ENCODE measurements at places on chromosomes 2 and 18.

- DNase-seq, result no peak
These were observed 210.5 kb downstream of the SH3RF3 start for GRCh38 chr2:109339519-109339966.

- no peak for DNase-seq
These were observed 221.2 kb downstream of the IRS1 start for GRCh38 chr2:226578373-226578772.

- DNase-seq, result no peak
These were observed 436.8 kb upstream of the CWC22 start for GRCh38 chr2:180443888-180444287.

- no peak for DNase-seq
These were observed 118.7 kb downstream of the HAUS1 start for GRCh38 chr18:46222710-46223360.

GRCh38 chr2:24613154-24613814 lies 122.2 kb downstream of the NCOA1 start:
- DNase-seq, result no peak

DNA sequence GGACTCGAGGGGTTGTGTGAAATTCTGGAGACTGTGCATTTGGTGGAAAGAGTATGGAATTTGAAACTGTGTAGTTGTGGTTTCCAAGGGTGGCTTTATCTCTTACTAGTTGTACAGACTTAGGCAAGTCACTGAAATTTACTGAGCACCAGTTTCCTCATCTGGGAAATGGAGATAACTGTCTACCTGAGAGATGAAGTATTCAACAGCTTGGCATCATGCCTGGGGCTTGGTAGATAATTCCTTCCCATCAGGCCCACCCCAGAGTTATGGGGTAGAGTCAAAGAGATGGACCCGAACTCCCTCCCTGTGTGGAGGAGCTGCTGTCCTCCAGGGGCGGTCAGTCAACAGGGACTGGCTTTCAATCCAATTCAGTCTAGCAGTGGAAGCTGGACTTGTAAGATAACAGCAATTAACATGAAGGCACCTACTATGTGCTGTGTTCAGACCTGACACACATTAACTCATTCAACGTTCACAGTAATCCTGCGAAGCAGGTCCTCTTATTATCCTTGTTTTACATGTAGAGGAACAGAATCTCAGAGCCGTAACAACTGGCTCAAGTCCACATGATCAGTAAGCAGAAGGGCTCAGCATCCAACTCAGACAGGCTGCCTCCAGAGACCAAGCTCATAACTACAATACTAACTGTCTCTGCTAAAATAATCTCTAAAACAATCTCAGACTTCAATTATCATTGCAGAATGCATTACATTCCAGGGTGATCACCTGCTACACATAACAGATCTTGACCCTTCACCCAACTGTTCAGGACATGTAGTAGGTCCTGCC lies 432.1 kb downstream of the LPIN1 start:
- DNase-seq, result no peak

GRCh38 chr18:29711932-29712331 lies 1330.6 kb downstream of the DSC3 start:
- no peak for DNase-seq

- DNase-seq, result no peak
These were observed 84.2 kb downstream of the SOCS6 start for GRCh38 chr18:70373042-70373519.

GRCh38 chr2:145623136-145623535 lies 1103.2 kb upstream of the ZEB2 start:
- DNase-seq, result no peak

GRCh38 chr18:46659484-46659883 lies 2.5 kb upstream of the LOXHD1 start:
- DNase-seq, result no peak

DNA sequence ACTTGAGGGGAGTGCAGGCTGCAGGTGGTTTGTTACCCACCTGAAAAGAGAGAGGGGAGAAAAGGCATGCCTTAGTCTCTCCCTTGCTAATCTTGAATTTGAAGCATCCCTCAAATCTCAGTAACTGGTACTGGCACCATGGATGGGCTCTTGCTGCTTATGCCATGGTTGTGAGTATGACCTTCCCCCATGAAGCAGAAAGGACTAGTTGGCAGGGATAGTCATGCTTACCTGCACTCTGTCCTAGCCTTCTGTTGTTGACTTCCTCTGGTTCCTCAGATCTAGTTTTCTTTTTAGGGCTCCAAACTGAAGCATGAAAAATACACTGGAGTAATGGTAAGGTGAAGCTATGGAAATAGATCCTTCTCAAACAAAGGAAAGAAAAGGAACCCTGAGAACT lies 191.2 kb downstream of the SPAG16 start:
- DNase-seq, result no peak

GRCh38 chr2:232231554-232231953 lies 147.0 kb upstream of the ALPP start:
- DNase-seq, result no peak

DNA sequence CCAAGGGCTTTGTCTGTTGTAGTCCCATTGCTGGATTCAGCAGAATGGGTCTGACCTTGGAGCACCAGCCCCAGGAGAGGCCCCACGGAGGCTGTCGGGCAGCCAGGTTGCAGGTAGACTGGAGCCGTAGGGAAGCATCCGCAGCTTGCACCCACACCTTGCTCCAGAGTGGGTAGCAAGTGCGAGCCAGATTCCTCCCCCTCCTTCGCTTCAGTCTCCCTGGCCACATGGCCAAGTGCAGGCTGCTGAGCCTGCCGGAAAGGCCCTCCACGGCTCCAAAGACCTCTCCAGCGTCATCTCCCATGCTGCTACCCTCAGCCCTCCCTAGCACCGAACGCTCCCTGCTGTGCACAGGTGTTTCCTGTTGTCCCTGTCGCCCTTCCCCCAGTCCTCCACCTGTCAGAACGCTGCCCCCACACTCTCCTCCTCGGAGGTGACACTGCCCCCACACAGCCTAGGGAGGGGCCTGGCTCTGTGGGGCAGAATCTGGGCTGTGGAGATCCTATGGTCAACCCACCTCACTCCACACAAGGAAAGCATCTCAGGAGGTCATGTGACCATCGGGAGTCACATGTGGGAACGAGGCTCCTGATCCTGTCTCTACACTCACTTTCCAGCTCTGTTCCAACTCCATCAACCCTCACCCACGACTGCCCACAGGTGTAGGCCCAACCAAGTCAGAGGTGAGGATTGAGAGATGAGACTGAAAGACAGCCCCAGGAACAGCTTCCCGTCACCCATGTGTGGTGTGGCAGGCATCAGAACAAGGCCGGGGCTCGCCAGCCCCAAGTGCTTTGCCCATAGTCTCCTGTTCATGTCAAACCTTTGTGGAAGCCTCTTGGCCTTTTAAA lies 8.3 kb downstream of the KCNF1 start:
- DNase-seq, result no peak

DNA sequence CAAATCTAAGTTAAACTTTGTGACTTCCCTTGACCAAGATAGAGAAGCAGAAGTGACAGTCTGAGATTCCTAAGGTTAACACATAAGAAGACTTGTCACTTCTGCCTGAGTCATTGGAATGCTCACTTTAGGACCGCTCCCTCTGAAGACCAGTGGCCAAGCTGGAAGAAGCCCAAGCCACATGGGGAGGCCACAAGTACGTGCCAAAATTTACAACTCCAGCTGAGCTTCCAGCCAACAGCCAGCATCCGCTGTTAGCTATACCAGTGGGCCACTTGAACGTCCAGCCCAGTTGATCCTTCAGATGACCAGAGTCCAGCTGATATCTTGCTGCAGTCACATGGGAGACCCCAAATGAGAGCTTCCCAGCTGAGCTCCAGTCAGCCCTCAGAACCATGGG lies 18.1 kb upstream of the ANTXR1 start:
- DNase-seq, result no peak

Measured in CD8-positive, alpha-beta memory T cell (primary cell).